Aorta (tissue), 5 donors: ENCODE measurements at places on chromosomes 3 and 15. TPM values are rescaled to one million over a fixed set of nuclear protein-coding genes. Genes with fewer than 3 reads are reported as not detected.

The TNFSF10 gene
- total RNA-seq, result 53.3 TPM

The SLCO2A1 gene
- 96.8 TPM for total RNA-seq

DNA sequence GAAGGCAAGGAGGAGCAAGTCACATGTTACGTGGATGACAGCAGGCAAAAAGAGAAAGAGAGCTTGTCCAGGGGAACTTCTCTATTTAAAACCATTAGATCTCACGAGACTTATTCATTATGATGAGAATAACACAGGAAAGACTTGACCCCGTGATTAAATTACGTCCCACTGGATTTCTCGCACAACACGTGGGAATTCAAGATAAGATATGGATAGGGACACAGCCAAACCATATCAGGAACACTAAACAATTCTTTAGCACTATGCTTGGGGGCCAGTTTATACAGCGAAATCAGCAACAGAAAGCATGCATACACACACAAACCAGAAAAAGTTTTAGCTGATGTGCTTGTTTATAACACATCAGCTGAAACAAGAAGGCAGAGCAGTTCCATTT, 704.2 kb downstream of the OTOL1 start:
- H3K4me3 ChIP-seq, result no peak overlapping the region
- no peaks in the 10 kb centered on the region for H3K27me3 ChIP-seq
- no peaks in the 10 kb centered on the region for H3K4me1 ChIP-seq
- H3K36me3 ChIP-seq, result no peaks in the 10 kb centered on the region
- H3K27ac ChIP-seq, result no peak overlapping the region

DNA sequence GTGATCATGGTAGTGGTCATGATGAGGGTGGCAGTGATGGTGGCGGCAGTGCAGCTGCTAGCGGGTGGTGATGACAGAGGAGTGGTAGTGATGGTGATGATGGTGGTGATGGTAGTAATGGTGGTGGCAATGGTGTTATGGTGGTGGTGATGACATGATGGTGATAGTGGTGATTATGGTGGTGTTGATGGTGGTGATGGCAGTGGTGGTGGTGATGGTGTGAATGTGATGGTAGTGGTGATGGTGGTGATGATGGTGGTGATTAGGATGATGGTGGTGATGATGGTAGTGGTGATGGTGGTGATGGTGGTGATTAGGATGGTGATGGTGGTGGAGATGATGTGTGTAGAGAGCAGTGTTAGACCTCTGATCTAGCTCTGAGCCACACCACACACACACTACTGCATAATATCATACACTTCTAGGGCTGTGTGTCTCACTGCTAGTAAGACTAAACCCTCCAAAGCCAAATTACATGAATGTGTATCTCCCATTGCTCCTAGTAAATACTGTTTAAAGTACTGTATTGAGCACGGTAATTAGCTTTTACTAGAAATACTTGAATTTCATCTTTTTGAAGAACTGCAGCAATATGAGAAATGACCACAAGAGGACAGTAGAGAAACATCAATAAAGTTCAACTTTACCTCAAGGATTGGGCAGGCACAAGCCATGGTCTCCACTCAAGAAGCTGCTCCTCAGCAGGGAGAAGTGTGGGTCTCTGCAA, 28.8 kb downstream of the TMED3 start:
- H3K27ac ChIP-seq, result no peak overlapping the region
- no peaks in the 10 kb centered on the region for H3K36me3 ChIP-seq
- H3K27me3 ChIP-seq, result no peaks in the 10 kb centered on the region
- no peak for DNase-seq

DNA sequence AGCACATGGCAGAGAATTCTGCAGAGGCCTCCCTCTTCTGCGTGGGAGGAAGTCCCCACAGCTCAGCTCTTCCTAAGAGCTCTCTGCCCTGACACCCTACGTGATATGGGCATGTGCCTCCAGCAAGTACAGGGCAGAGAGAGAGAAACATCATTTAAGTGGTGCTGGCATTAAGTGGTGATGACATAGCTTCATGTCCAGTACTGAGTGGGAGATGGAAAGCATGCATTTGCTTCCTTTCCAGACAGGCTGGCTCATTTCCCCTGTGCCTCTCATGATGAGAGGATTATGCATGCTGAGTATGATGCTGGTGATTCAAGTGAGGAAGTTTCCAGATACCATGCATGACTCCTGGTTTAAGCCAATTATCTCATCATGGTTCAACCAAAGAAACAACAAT, 26.9 kb downstream of the BFSP2 start:
- DNase-seq, result no peak
- no peaks in the 10 kb centered on the region for H3K4me1 ChIP-seq

GRCh38 chr3:133532951-133533350, 40.5 kb upstream of the CDV3 start:
- no peak overlapping the region for H3K27ac ChIP-seq
- no peaks in the 10 kb centered on the region for H3K27me3 ChIP-seq
- H3K36me3 ChIP-seq, result no peaks in the 10 kb centered on the region
- no peak for DNase-seq

DNA sequence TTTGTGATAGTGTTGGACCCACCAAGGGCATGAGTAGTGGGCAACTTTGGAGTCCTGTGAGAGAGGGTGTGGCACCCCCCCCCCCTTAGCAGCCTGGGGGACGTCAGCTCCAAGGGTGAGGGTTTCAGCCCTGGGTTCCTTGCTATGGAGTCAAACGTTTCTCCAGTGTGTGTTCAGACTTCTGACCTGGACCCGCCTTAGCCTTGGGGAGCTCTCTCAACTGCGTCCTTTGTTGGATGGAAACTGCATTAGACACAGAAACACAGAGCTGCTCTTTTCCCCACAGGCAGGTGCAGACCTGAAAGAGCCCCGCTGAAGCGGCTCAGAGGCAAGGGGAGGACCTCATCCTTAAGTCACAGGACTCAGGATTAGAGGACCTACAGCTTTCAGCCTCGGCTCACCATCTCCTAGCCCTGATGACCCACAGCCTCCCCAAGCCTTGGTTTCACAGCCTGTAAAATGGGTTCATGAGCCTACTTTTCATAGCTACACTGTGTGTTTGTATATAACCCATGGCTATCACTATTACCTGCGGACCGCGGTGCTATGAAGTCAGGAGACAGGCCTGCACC, 19.9 kb downstream of the ZNF710 start:
- H3K4me3 ChIP-seq, result no peak overlapping the region
- H3K4me1 ChIP-seq, result no peaks in the 10 kb centered on the region
- DNase-seq, result no peak
- no peak overlapping the region for H3K27ac ChIP-seq

DNA sequence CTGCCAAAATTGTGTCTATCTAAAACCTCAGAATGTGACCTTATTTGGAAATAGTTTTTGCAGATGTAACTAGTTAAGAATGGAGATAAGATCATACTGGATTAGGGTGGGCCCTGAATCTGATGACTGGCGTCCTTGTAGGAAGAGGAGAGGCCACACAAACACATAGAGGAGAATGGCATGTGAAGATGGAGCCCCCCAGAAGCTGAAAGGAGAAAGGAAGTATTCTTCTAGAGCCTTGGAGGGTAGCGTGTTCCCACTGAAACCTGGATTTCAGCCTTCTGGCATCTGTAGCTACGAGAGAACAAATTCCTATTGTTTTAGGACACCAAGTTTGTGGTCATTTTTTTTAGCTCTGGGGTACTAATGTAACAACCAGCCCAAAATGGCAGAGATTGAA, 423.0 kb upstream of the TPM1 start:
- peaks cover 7% of the 10 kb centered on the region for H3K4me1 ChIP-seq
- DNase-seq, result no peak
- no peaks in the 10 kb centered on the region for H3K36me3 ChIP-seq
- peak overlapping the region; percentile 4 for H3K27ac ChIP-seq

DNA sequence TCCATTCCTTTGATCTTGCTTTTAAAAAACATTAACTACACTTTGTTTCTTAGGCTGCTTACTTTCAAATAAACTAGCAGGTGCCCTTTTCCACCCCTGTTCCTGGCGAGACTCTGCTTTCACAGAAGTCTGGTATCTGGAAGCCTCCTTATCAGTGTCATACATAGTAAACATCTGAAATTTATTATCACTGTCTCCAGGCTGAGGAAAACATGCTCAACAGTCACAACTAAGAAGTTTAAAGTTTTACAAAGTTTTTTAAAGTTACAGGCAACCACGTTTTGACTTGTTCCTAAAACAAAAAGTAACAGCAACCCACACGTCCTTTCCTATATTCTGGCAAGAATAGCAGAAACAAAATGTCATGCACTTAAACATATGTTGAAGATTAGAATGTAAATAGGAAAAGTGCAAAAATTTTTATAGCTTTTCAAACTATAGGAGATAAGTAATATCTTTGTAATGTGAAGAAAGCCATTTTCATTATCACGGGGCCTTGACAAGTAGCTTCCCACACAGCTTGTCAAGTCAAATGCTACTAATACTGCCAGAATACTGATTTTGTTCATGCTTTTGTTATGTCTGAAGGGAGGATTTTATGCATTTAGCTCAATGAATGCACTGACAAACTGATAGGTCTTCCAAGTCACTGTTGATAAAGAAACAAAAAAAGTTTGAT, 275.2 kb upstream of the KCNMB2 start:
- H3K4me1 ChIP-seq, result no peaks in the 10 kb centered on the region
- H3K27me3 ChIP-seq, result no peaks in the 10 kb centered on the region
- no peaks in the 10 kb centered on the region for H3K36me3 ChIP-seq

GRCh38 chr15:36598529-36599177, 19.2 kb downstream of the CDIN1 start:
- peaks cover 3% of the 10 kb centered on the region for H3K4me1 ChIP-seq
- no peaks in the 10 kb centered on the region for H3K27me3 ChIP-seq
- H3K27ac ChIP-seq, result no peak overlapping the region
- DNase-seq, result no peak
- no peaks in the 10 kb centered on the region for H3K36me3 ChIP-seq

- H3K4me1 ChIP-seq, result no peaks in the 10 kb centered on the region
- H3K27ac ChIP-seq, result no peak overlapping the region
- no peak for DNase-seq
- no peaks in the 10 kb centered on the region for H3K36me3 ChIP-seq
- H3K4me3 ChIP-seq, result no peak overlapping the region
- no peaks in the 10 kb centered on the region for H3K27me3 ChIP-seq
Measured at GRCh38 chr15:99477791-99478471, 87.9 kb upstream of the MEF2A start.

DNA sequence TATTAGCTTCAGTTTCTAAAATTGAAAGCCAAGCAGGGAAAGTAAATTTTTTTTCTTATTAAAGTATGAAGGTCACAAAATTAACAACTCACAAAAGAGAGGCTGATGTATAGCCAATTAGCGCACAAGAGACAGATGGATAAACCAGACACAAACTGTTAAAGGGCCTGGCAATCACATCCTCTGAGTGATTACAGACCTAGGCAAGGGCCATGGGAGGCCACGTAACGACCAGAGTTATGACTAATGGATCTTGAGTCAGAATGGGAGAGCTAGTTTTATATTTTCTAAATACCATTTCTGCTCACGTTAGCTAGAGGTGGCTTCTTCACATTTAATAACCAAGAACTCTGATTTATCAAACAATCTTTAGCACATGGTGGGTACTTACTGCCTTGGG, 17.8 kb upstream of the SCAMP5 start:
- no peak overlapping the region for H3K4me3 ChIP-seq
- no peaks in the 10 kb centered on the region for H3K4me1 ChIP-seq
- no peaks in the 10 kb centered on the region for H3K36me3 ChIP-seq
- H3K27me3 ChIP-seq, result no peaks in the 10 kb centered on the region
- no peak overlapping the region for H3K27ac ChIP-seq
